ENCODE measurements at places on chromosomes 16 and 17.
A peak's percentile ranks its signal among the peaks of the same experiment; 100 is the strongest.

- H3K27me3 ChIP-seq = no peaks in the 10 kb centered on the region
- no peaks in the 10 kb centered on the region for H3K4me1 ChIP-seq
- H3K27ac ChIP-seq = no peak overlapping the region
- no peaks in the 10 kb centered on the region for H3K36me3 ChIP-seq
Observed at GRCh38 chr17:56595831-56596690, 2.6 kb downstream of the NOG start.

GRCh38 chr17:80908776-80909175 lies 82.9 kb upstream of the CHMP6 start:
- DNase-seq = no peak
- H3K27ac ChIP-seq = no peak overlapping the region
- no peaks in the 10 kb centered on the region for H3K4me1 ChIP-seq
- no peak overlapping the region for H3K4me3 ChIP-seq
- H3K27me3 ChIP-seq = no peaks in the 10 kb centered on the region
- no peaks in the 10 kb centered on the region for H3K36me3 ChIP-seq

GRCh38 chr17:7944326-7944725 lies 12.3 kb downstream of the CNTROB start:
- H3K27me3 ChIP-seq = no peaks in the 10 kb centered on the region
- peaks cover 28% of the 10 kb centered on the region for H3K36me3 ChIP-seq
- H3K4me1 ChIP-seq = no peaks in the 10 kb centered on the region
- H3K27ac ChIP-seq = no peak overlapping the region

DNA sequence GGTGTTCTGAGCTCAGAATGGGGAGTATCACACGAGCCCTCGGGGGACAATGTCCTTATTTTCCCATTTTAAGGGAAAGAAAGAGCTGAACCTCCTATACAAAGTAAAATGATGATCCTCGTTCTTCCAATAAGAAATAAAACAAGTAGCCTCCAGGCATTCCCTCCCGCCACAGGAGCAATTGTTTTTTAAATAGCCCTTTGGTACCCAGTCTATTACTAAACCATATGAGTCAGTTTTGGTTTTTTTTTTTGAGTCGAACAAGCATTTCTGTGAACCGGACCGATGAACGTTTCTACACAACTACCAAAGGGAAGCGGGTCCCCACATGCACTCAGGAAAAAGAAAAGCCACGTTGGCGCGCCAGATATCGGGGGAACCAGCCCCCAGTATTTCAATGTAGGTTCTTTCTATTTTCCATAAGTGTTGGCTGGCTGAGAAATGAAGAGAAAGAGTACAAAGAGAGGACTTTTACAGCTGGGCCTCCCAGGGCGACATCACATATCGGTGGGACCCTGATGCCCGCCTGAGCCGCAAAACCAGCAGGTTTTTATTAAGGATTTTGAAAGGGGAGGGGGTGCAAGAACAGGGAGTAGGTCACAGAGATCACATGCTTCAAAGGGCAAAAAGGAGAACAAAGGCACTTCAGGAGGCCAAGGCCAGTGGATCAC lies 3.8 kb upstream of the DCXR start:
- no peak for DNase-seq
- no peaks in the 10 kb centered on the region for H3K36me3 ChIP-seq
- no peaks in the 10 kb centered on the region for H3K27me3 ChIP-seq

- peak overlapping the region; percentile 94 for H3K4me3 ChIP-seq
- H3K27ac ChIP-seq = peak overlapping the region; percentile 25
- peaks cover 22% of the 10 kb centered on the region for H3K4me1 ChIP-seq
- no peaks in the 10 kb centered on the region for H3K27me3 ChIP-seq
Observed at GRCh38 chr17:38746004-38746848, 1.9 kb downstream of the PCGF2 start.
